CD4-positive, alpha-beta memory T cell (primary cell): ENCODE measurements at places on chromosomes 12 and 14.

DNA sequence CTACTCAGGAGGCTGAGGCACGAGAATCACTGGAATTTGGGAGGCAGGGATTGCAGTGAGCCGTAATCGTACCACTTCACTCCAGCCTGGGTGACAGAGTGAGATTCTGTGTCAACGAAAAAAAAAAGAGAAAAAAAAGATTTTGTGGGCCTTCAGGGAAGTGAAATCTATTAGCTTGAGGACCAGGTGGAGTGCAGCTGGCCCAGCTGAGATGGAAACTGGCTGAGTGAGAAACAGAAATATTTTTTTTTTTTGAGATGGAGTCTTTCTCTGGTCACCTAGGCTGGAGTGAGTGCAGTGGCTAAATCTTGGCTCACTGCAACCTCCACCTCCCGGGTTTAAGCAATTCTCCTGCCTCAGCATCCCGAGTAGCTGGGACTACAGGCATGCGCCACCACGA lies 2.3 kb upstream of the CLEC4C start:
- no peak for DNase-seq

DNA sequence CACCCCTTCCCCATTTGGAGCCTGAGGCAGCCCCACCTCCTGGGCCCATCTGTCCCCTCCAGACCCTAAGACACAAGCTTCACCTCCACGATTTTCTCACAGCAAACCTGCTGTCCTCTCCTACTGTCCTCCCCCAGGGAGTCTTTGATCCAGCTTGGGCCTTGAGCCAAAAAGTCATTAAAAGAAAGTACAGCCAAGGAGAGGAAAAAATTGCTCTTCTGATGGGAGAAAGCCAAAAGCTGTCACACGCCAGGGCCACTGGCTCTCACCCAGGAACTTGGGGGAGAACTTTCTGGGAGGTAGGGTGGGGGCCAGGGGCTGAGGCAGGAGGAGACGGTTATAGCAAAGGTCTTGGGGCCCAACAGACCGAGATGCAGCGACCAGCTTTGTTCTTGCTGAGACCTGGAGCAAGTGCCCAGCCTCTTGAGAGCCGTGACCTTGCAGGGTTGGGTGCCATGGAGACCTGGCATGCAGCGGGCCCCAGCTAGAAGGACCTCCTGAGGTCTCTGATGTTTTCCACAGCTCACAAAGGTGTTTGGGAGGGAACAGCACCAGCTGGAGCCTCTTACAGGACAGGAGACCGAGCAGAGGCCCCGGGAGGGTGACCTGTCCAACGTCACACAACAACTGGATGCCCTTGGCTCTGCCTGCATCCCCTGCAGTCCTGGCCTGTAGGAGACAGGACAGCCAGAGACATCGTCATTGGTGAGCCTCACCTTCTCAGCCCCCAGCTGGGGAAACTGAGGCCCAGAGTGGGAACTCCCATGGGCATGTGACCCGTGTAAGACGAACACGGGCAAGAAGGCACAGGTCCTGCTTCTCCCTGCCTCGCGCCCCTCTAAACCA lies 124.5 kb downstream of the CALM1 start:
- no peak for DNase-seq

DNA sequence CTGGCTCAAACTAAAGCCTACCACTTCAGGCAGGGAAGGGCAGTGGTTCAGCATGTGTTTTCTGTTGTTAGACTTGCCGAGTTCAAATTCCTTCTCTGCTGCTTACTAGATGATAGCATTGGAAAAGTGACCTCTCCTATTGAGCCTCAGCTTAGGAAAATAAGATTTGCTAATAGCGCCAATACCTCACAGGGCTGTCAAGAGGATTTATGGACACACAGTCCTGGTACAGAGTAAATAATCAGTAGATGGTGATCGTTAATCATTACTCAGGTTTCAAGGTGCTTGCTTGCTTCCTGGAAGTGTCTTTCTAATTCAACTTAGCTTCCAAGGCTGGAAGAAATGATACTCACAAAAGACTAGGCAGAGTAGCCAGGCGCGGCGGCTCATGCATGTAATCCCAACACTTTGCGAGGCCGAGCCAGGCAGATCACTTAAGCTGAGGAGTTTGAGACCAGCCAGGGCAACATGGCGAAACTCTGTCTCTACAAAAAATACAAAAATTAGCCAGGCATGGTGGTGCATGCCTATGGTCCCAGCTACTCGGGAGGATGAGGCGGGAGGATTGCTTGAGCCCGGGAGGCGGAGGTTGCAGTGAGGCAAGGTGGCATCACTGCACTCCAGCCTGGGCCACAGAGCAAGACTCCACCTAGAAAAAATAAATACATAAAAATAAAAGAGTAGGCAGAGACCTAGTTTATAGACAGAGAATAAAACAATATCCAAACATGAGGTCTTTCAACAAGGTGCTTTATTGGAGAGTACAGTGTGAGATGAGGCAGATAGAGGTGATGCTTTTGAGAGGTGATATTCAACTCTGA lies 6.0 kb downstream of the PLA2G1B start:
- no peak for DNase-seq

GRCh38 chr12:81350309-81350708 lies 272.4 kb downstream of the ACSS3 start:
- DNase-seq = no peak

DNA sequence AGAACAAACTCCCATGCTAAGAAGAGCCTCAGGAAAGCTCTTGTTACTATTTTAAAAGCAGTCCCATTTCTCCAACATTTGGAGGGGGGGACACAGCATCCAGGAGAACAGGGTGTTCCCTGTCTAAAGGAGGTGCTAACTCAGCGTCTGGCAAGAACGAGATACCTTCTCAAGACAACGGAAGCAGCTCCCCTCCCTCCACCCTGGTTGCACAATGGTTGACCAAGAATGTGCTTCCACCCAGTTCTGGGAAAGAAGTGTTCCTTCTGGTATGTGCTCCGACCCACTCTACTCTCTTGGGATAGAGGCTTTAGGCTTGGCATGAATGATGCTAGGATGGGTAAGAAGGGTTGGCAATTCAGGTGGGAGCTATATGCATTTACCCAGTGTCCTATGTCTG lies 1.5 kb upstream of the KRT6A start:
- no peak for DNase-seq

DNA sequence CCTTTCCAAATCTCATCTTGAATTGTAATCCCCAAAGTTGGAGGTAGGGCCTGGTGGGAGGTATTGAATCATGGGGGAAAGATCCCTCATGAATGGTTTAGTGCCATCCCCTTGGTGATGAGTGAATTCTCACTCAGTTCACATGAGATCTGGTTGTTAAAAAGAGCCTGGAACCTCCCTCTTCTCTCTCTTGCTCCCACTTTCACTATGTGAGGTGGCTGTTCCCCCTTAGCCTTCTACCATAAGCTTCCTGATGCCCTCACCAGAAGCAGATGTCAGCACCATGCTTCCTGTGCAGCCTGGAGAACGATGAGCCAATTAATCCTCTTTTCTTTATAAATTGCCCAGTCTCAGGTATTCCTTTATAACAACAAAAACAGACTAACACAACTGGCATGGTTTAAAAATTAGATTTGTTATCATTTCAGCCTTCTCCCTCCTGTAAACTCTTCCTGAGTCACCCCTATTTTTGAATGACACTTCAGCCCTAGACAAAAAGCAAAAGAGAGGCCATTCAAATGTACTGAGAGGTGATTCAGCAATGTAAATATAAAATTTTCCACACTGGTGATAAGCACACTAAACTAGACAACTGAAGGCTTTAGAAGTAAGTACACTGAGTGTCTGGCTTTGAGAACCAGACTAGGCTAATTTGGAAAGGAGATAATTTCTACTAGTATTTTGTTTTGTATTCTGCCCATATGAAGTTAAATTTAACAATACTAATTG lies 212.1 kb upstream of the ABCD2 start:
- no peak for DNase-seq

- peak; percentile 27 for DNase-seq
Observed at GRCh38 chr12:49264466-49264872, 413 bp upstream of the TUBA1C start.

GRCh38 chr14:106489112-106489881 lies 962.9 kb downstream of the TMEM121 start:
- DNase-seq = no peak

DNA sequence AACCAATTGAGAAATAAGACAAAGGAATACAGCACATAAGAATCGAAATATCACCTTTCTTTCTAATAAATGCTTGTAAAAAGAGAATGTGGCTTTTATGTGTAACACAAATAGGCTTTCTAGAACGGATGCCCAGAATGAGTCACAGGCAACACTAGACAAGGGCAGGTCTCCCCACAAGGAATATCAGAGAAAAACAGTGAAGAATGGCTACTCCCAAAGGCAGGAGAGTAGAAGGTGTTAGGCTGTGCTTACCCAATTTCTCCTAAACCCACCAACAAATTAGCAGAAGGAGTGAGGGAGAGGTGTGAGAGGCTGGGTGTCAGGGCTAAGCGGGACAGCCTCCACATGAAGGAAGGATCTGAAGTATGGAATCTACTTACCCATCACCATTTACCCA lies 55.2 kb downstream of the GALNT4 start:
- peak; percentile 62 for DNase-seq
